ENCODE measurements at places on chromosomes 2 and 18.

DNA sequence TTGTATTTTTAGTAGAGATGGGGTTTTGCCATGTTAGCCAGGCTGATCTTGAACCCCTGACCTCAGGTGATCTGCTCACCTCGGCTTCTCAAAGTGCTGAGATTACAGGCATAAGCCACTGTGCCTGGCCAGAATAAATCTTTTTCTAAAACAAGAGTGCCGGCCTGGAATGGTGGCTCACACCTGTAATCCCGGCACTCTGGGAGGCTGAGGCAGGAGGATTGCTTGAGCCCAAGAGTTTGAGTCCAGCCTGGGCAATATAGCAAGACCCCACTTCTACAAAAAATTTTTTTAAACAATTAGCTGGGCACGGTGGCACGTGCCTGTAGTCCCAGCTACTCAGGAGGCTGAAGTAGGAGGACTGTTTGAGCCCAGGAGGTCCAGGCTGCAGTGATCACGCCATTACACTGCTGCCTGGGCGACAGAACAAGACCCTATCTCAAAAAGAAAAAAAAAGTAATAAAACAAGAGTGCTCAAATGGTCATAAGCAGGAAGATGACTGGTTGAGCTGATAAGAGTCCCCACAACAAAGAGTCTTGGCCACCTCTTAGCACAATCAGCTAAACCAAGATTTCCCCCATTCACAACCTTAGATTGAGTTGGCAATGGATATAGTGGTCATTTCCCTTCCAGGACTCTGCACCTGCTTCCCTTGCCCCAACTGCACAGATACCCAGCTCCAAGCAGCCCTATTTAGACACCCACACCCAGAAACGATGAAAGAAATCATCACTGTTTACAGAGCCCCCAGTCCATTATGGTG, 5.8 kb upstream of the UCN start:
- DNase-seq = no peak

GRCh38 chr2:66536290-66536673, 101.4 kb downstream of the MEIS1 start:
- DNase-seq = no peak

GRCh38 chr2:184004948-184005672, 593.2 kb upstream of the ZNF804A start:
- DNase-seq = no peak

DNA sequence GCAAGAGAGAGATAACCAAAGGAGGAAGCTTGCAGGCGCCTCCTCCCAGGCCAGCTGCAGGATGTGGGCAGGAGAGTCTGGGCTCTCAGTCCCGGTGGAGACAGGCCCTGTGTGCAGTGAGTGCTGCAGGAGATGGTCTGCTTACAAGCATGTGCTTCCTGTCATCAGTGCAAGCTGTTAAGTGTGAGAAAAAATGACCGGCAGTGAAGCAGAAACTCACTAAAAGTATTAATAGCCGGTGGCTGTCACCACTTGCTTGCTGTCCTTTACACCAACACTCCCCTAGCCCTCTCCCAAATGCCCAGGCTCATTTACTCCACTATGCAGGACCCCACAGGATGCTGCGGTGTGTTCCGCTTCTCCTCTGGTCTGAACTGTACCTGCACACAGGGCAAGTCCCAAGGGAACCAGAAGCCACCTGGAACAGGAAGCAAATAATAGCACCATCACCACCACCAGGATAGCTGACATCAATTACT, 435.6 kb upstream of the HS6ST1 start:
- no peak for DNase-seq

DNA sequence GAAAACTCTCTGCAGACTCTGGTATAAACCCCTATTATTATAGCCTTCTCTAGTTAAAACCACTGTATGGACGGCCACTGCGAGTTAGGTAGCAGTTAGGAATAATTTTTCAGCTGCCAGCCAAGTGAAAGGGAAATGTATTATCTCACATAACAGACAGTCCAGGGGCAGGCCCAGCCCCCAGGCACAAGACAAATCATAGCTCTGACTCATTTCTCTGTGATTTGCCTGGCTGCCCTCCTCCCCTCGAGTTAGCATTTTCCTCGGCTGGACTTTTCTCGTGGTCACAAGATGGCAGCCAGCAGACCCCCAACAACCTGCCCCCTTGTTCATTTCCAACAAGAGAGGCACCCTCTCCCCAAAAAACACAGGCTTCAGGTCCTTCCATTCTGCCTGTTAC, 10.5 kb downstream of the VIT start:
- no peak for DNase-seq

DNA sequence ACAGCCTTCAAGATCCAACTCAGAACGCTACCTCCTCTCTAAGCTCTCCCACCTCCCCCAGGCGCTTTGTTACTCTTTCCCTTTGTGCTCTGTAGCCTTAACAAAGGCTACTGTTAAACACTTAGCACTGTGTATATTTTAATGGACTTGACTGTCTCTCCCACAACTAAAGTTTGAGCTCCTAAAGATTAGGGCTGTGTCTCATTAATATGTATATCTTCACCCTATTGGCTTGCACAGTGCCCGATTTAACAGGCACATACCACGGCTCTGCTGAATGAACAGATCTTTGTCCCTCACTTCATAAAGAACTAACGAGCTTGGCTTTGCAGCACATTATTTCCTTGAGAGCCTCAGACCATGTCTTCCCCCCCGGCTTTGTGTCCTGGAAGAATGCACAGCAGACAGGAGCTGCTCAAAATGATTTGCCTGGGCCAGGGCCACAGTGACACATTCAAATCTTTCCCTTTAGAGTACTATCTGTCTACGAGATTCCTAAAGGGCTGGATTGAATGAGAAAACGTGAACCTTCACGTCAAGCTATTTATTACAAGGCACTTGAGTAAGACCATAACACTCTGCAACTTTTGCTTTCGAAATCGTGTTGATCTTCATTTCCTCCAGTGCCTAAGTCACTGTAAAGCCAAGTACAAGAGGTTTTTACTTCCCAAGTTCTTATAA, 22.1 kb downstream of the ABHD3 start:
- DNase-seq = no peak

GRCh38 chr2:233925402-233925801, 8.2 kb downstream of the TRPM8 start:
- no peak for DNase-seq

GRCh38 chr2:7625392-7626138, 708.4 kb downstream of the RNF144A start:
- no peak for DNase-seq

GRCh38 chr2:62811972-62812371, 106.5 kb downstream of the EHBP1 start:
- no peak for DNase-seq

- DNase-seq = no peak
These were observed 53.1 kb downstream of the TMEM17 start for GRCh38 chr2:62452701-62453454.

DNA sequence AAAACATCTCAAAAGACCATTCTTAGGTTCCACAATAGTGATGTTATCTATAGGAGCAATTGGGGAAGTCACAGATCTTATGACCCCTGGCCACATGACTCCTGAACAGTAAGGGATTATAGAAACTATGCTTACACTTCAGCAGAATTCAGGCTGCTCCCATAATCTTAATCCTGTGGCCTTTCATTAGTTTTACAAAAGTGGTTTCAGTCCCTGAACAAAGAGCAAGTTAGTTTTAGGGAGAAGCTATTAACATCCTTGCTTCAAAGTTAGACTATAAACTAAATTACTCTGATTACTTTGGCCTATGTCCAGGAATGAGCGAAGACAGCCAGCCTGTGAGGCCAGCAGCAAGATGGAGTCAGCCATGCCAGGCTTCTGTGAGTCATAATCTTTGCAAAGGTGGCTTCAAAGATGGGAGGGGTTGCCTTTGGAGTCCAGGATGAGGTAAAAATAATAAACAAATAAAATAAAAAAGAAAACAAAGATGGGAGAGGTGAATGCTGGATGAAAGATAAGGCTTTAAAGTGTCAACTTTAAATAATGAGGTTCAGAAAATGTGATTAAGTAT, 168.7 kb upstream of the NDUFV2 start:
- no peak for DNase-seq

DNA sequence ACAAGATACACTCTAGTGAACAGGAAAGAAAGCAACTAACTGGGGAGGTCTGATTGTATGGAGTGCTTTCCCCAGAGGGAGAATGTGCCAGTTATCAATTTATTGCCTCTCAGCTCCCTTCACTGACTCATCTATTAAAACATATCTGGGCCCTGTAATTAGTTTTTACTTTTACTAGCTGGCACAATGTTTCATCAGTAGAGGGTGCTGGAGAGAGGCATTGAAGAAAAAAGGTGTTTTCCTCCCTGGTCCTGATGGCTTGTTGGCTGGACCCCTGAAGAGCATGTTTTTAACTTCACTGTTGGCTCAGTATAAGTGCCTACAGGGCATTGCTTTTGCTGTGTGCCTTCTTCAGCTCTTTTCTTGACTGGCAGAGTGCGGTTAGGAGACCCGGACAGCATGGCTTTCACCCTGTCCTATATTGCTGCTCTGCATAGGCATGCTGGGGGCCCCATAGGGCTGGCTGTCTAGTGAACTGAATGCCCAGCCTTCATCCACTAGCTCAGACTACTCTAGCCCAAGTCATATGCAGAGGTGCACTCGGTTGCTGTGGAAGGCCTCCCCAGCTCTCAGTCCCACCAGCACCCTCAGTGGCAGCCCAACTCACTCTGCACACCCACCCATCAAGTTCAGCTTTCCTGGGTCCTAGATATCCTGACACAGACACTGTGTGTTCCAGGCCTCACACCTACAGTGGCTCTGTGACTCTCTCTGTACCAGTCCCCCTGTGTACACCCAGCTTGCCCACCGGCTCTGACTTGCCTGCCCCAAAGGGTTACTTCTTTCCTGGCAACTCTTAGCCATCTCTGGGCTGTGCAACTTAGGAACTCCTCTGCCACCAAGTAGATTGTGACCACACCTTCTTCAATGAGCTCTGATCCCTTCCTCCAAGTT, 62.3 kb upstream of the ACYP2 start:
- DNase-seq = no peak

All from HepG2 (cell line).